Activated T-cell treated with anti-CD3 and anti-CD28 coated beads, Interleukin-2, amount 50 U/mL, for 4 hours (primary cell): ENCODE measurements at places on chromosomes 6 and 20.

DNA sequence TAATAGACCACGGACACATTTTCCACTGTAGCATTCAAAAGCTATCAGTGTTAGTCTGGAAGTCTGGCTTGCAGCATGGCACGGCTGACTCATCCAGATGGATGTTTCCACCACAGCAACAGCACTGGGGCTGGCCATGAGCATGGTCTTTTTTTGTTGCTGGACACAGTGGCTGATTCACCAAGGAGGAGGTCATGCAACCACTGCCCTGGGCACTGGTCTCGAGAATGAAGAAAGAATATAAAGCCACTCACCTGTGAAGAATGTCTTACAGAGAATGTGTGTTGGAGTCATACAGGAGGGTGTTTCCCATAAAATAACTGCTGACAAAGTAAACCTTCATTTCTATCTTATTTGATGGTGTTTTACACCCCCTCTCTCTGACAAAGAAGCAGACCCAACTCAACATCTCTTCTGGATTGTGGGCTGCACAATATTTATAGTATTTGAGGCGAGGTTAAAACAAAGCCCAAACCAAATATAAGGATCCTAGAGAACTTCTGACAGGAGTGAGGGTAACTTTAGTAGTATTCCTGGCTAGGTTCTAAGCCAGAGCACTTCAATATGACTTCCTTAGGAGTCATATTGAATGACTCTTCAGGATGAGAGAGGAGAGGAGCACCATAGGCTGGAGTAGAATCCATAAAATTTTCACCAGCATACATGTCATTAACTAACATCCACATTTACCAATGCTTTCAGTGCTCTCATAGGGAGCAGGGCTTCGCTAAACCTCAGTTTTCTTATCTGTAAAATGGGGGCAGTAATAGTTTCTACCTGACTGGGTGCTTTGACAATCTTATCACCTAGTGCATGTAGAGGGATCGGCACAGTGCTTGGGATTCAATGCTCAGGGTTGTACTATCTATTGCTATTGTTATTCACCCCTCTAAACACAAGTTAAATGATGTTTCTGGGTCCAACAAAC, 121.4 kb downstream of the KIF13A start:
- DNase-seq, result no peak

- DNase-seq, result no peak
Observed at GRCh38 chr6:89970609-89971337, 76.5 kb downstream of the GJA10 start.

- DNase-seq, result no peak
Observed at GRCh38 chr20:1402149-1402548, 9.3 kb upstream of the FKBP1A start.

GRCh38 chr6:20691185-20691584, 156.9 kb downstream of the CDKAL1 start:
- DNase-seq, result no peak

DNA sequence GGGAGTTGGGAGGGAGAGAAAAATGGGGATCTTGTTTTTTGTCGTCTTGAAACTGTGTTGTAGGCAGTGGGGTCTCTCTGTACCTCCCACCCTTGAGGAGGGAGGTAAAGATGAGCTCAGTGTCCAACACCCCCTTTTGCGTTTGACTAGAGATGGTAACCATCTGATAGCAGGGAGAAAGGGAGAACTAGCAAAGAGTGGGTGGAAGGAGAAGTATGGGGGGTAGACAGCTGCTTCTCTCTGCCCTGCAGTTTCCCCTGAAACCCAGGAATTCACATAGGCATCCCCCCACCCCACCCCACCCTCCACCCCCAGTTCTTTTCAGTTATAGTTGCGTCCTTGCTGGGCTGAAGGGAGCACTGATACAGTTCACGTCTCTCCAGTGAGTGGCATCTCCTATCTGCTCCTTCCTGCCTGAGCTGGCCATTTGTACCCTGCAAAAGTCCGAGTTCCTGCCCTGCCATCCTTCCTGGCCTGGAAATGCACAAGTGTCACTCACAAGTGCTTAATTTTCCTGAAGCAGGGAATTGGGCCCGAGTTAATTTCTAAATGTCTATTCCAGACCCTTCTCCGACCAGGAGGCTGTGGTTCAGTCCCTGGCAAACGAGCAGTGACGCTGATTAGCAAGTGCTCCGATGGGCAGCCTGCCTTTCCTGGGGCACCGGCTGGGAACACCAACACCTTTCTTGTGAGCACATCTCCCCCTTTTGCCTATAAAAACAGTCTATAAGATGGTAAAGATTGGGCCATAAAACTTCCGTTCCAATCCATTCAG, 1.5 kb downstream of the SIRPA start:
- no peak for DNase-seq

- DNase-seq, result no peak
Observed at GRCh38 chr20:5553194-5553815, 196.9 kb upstream of the SHLD1 start.

DNA sequence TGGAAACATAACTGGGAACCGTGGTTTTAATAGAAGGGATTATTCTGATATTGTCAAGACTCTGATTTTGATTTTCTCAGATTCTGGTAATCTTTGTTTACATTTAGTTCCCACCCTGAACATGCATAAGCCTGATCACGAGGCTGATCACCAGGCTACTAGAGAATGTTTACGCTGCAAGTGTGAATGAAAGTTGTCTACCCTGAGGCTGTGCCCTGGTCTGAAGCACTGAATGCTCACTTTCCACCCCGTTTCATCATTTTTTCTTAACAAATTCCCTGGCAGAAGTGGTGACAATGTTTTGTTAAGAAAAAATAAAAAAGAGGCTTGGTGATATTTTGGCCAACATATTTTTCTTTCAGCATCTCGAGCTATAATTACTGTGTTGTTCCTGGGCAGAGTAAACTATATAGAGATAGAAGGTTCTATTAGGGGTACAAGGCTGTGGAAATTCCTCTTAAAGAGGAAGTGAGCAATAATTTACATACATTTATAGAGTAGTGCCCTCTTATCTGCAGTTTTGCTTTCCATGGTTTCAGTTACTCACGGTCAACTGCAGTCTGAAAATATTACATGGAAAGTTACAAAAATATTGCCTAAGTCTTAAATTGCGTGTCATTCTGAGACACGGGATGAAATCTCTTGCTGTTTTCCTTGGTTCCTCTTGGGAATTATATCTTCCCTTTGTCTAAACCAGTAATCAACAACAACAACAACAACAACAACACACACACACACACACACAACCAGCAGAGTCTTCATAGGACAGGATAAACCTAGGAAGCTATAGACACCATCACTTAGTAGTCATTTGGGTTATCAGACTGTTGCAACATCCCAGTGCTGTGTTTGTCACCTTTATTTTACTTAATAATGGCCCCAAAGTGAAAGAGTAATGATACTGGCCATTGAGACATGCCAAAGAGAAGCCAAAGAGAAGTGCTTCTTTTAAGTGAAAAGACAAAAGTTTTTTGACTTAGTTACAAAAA, 566.6 kb upstream of the CITED2 start:
- DNase-seq, result no peak

GRCh38 chr20:60754856-60755255, 497.2 kb upstream of the CDH4 start:
- no peak for DNase-seq

- no peak for DNase-seq
Observed at GRCh38 chr6:132830334-132830751, 16.0 kb downstream of the RPS12 start.

- DNase-seq, result no peak
Observed at GRCh38 chr6:20351534-20351933, 50.1 kb upstream of the E2F3 start.
